ENCODE measurements at places on chromosomes 11 and 22. TPM values are rescaled to one million over a fixed set of nuclear protein-coding genes. Genes with fewer than 3 reads are reported as not detected.

DNA sequence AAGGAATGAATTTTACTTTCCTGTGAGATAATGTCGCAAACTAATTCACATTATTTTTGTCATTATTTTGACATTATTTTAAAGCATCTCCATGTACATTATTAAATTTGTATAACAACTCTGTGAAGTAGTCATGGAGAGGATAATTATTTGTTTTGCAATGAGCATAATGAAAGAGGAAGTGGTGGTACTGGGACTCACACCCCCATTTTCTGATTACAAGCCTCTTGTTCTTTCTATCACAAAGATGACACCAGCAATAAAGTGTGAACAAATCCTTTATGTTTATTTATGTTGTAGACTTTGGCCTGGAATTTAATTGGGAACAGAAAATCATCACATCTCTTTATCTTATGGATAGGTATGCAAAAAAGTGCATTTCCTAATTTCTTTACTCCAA, 522.6 kb downstream of the TMEM135 start:
- H3K4me1 ChIP-seq, result no peaks in the 10 kb centered on the region
- no peaks in the 10 kb centered on the region for H3K27me3 ChIP-seq
- no peak for DNase-seq
- no peak overlapping the region for H3K27ac ChIP-seq

GRCh38 chr22:37340331-37341262, 58.3 kb downstream of the CYTH4 start:
- H3K27ac ChIP-seq, result no peak overlapping the region
- no peak overlapping the region for H3K4me3 ChIP-seq

GRCh38 chr11:110497231-110497978, 67.7 kb downstream of the FDX1 start:
- H3K27me3 ChIP-seq, result no peaks in the 10 kb centered on the region
- no peak overlapping the region for H3K4me3 ChIP-seq
- H3K4me1 ChIP-seq, result peaks cover 3% of the 10 kb centered on the region

GRCh38 chr11:86726118-86726753, 53.8 kb upstream of the ME3 start:
- H3K4me1 ChIP-seq, result no peaks in the 10 kb centered on the region
- no peaks in the 10 kb centered on the region for H3K27me3 ChIP-seq
- no peak for DNase-seq
- H3K27ac ChIP-seq, result no peak overlapping the region

SLC22A25 gene
- not detected for total RNA-seq

TEX54 gene
- 1.2 TPM for total RNA-seq

LMNTD2 gene
- 3.1 TPM for total RNA-seq

NPTXR gene
- total RNA-seq, result 5.8 TPM

DNA sequence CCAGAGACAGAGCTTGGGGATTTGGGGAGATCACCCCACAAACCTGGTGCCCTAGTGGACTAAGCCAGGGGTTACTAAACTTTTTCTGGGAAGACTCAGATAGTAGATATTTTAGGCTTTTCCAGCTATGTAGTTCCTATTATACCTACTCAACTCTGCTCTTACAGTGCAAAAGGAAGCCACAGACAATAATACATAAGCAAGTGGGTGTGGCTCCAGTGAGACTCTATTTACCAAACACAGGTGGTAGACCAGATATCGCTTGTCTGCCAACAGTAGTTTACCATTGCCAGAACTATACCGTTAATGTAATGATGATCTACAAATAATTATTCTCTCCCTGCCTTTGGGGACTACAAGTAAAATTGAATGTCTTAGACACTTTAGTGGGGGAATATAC, 6.9 kb downstream of the LDHC start:
- no peak overlapping the region for H3K4me3 ChIP-seq
- DNase-seq, result no peak
- H3K36me3 ChIP-seq, result no peaks in the 10 kb centered on the region
- no peaks in the 10 kb centered on the region for H3K27me3 ChIP-seq

- no peak overlapping the region for H3K4me3 ChIP-seq
- no peaks in the 10 kb centered on the region for H3K27me3 ChIP-seq
Measured at GRCh38 chr11:73055655-73056354, 86.3 kb downstream of the FCHSD2 start.

DNA sequence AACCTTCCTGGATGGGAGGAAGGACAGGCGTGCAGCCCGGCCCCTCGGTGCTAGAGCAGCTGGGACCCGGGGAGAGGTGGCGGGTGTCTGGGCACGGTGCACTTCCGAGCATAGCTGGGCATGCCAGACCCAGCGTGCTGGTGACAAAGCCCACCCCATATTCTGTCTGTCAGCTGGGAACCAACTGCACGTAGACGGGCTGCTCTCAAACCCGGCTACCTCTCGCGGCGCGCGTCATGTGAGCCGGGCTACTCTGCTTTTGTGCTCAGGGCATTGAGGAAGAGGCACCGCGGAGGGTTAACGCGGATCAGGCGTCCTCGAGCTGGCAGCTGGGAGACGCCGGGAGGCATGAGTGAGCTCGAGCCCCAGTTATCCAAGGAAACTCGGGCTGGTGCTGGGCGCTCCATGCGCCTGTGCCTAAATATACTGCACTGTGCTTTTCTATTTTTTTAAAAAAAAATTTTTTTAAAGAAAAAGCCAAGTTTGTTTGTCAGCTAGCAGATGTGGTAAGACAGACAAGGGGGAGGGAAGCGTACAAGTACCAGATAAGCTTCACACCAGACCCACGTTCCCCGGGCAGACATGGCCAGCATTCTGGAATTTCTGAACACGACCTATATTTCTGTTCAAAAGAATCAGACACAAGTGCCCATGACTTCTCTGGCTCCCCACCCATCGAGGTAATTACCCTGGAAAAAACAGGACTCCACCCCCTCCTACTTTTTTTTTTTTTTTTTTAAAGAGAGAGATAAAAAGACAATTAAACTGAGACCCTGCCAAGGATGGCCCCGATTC, 425.6 kb downstream of the SHANK2 start:
- H3K4me3 ChIP-seq, result no peak overlapping the region
- DNase-seq, result no peak
- H3K4me1 ChIP-seq, result peaks cover 4% of the 10 kb centered on the region
- no peaks in the 10 kb centered on the region for H3K36me3 ChIP-seq

DNA sequence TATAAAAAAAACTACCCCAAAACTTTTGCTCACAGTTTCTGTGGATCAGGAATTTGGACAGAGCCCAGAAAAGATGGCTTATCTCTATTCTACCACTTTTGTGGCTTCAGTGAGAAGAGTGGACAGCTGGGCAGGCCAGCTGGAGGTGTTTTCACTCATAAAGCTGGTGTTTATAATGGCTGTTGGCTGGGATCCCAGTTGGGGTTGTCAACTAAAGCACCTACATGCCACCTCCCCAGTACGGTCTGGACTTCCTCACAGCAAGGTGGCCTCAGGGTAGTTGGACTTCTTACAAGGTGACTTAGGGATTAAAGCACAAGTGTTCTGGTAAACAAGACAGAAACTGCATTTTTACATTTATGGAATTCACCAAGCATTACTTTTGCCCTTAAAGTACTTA, 171.0 kb downstream of the NELL1 start:
- H3K27ac ChIP-seq, result no peak overlapping the region
- H3K36me3 ChIP-seq, result no peaks in the 10 kb centered on the region
- H3K4me1 ChIP-seq, result no peaks in the 10 kb centered on the region
- H3K27me3 ChIP-seq, result no peaks in the 10 kb centered on the region
- DNase-seq, result no peak

- H3K4me3 ChIP-seq, result no peak overlapping the region
- peak; percentile 65 for DNase-seq
- H3K4me1 ChIP-seq, result peaks cover 4% of the 10 kb centered on the region
- peaks cover 19% of the 10 kb centered on the region for H3K27me3 ChIP-seq
- H3K36me3 ChIP-seq, result no peaks in the 10 kb centered on the region
Measured at GRCh38 chr11:95154514-95154913, 64.9 kb downstream of the ENDOD1 start.

- peaks cover 12% of the 10 kb centered on the region for H3K4me1 ChIP-seq
- no peak overlapping the region for H3K27ac ChIP-seq
- no peak overlapping the region for H3K4me3 ChIP-seq
Measured at GRCh38 chr22:19700790-19701419, 13.4 kb upstream of the SEPTIN5 start.

DNA sequence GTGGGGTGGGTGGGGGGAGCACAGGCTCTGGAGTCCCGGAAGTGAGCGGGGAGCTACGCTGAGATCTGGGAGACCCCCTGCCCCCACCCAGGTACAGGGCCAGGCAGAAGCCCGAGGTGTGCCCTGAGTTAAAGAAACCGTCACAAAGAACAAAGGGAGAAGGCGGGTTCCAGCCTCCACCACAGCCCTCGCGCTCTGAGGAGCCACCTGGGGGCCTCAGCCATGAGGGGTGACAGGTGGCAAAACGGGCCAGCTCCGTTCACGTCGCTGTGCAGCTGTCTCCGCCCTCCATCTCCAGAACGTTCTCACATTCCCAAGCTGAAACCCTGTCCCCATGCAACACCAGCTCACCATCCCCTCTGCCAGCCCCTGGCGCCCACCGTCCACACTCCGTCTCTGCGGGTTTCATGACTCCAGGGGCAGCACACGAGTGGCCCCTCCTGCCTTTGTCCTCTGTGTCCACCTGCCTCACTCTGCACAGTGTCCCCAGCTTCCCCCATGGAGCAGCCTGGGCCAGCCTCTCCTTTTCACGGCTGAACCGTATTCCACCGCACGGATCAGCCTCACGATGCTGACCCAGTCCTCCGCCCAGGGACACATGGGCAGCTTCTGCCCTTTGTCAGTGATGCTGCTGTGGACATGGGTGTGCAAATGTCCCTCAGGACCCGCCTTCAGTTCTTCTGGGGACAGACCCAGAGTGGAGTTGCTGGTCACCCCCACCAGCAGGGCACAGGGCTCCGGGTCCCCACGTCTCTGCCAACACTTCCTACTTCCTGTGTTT, 1.7 kb upstream of the MUC5B start:
- H3K27ac ChIP-seq, result no peak overlapping the region
- no peak overlapping the region for H3K4me3 ChIP-seq

CASP12 gene
- total RNA-seq, result not detected

DNA sequence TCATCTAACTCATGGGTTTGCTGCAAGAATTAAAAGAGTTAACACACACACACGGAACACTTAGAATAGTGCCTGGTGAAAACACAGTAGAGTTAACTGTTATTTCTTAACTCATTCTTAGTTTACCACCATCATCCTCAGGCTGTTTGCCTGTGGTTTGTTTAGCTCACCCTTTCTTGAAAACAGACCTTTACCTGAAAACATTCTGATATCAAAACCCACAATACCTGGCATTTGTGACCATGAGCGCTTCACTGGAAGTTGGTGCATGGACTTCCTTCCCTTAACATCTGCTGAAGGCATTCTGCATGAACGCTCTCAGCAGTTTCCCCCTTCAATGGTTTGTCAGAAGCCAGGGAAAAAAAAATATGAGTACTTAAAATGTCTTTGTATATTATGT, 256.0 kb downstream of the ETS1 start:
- DNase-seq, result no peak
- H3K4me1 ChIP-seq, result peaks cover 4% of the 10 kb centered on the region
- H3K36me3 ChIP-seq, result no peaks in the 10 kb centered on the region
- H3K27me3 ChIP-seq, result no peaks in the 10 kb centered on the region

GRCh38 chr22:32583921-32584335, 109.3 kb downstream of the FBXO7 start:
- H3K27ac ChIP-seq, result no peak overlapping the region
- no peaks in the 10 kb centered on the region for H3K27me3 ChIP-seq
- DNase-seq, result no peak
- H3K4me1 ChIP-seq, result no peaks in the 10 kb centered on the region

GRCh38 chr22:41286639-41287091, 678 bp upstream of the RANGAP1 start:
- H3K4me1 ChIP-seq, result peaks cover 7% of the 10 kb centered on the region
- DNase-seq, result no peak
- H3K27me3 ChIP-seq, result no peaks in the 10 kb centered on the region
- peak overlapping the region; percentile 19 for H3K4me3 ChIP-seq
- peaks cover 4% of the 10 kb centered on the region for H3K36me3 ChIP-seq
- peak overlapping the region; percentile 62 for H3K27ac ChIP-seq

DBX1 gene
- total RNA-seq, result not detected

MMP27 gene
- total RNA-seq, result not detected

SYT13 gene
- 12.3 TPM for total RNA-seq

DNA sequence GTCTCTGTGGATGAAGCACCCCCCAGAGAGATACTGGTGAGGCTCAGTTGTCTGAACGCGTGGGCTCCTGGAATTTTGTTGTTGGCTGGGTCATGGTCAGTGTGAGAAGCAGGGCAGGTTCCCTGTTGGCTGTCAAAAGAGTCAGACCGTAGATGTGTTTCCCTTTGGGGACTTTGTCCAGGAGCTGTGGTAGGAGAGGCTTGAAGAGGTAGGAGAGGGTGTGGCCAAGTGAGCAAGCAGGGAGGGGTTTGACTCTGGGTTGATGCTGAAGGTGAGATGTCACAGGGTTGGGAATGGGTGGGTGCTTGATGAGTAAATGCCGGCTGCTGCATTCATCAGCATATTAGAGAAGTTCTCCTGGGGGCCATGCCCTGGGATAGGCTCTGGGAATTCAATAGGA, 803.2 kb downstream of the TBC1D22A start:
- no peak overlapping the region for H3K4me3 ChIP-seq
- H3K36me3 ChIP-seq, result no peaks in the 10 kb centered on the region
- no peaks in the 10 kb centered on the region for H3K27me3 ChIP-seq
- no peaks in the 10 kb centered on the region for H3K4me1 ChIP-seq
- no peak overlapping the region for H3K27ac ChIP-seq

GRCh38 chr11:115352805-115353485, 151.3 kb downstream of the CADM1 start:
- H3K27ac ChIP-seq, result no peak overlapping the region
- no peaks in the 10 kb centered on the region for H3K27me3 ChIP-seq
- no peak for DNase-seq
- no peak overlapping the region for H3K4me3 ChIP-seq
- no peaks in the 10 kb centered on the region for H3K4me1 ChIP-seq

CASP1 gene
- total RNA-seq, result not detected

- H3K4me3 ChIP-seq, result no peak overlapping the region
- no peaks in the 10 kb centered on the region for H3K27me3 ChIP-seq
- no peak overlapping the region for H3K27ac ChIP-seq
- no peaks in the 10 kb centered on the region for H3K4me1 ChIP-seq
- no peaks in the 10 kb centered on the region for H3K36me3 ChIP-seq
Measured at GRCh38 chr11:3086114-3086513, 28.9 kb upstream of the CARS1 start.

DNA sequence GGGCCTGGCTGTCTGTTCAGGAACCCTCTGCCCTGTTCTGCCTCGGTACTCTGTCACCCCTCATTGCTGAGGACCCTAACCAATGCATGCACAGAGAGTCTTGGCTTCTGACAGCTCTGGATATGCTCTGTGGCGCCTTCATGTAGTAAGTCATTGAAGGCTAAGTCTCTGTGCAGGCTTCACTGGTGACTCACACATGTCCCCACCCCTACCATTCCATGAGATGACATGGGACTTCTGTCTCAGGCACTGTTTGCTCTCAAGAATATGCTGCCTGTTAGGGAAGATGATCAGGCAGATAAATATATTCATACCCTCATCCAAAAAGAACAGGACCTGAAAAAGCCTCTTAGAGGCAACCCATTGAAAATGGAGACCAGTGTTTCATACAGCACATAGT, 43.6 kb upstream of the HORMAD2 start:
- DNase-seq, result no peak
- H3K36me3 ChIP-seq, result no peaks in the 10 kb centered on the region
- no peak overlapping the region for H3K4me3 ChIP-seq
- no peak overlapping the region for H3K27ac ChIP-seq
- no peaks in the 10 kb centered on the region for H3K27me3 ChIP-seq
